Globus pallidus (tissue), 1 donor: ENCODE measurements at places on chromosomes 1 and 21.

DNA sequence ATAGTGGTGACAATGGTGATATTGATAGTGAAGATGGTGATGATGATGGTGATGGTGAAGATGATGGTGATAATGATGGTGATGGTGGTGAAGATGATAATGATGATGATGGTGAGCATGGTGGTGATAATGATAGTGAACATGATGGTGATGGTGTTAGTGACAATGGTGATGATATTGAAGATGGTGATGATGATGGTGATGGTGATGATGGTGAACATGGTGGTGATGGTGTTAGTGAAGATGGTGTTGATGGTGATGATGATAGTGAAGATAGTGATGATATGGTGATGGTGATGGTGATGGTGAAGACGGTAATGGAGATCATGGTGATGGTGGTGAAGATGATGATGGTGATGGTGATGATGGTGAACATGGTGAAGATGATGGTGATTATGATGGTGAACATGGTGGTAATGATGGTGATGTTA is 259.2 kb downstream of the MATN1 start:
- DNase-seq: no peak

DNA sequence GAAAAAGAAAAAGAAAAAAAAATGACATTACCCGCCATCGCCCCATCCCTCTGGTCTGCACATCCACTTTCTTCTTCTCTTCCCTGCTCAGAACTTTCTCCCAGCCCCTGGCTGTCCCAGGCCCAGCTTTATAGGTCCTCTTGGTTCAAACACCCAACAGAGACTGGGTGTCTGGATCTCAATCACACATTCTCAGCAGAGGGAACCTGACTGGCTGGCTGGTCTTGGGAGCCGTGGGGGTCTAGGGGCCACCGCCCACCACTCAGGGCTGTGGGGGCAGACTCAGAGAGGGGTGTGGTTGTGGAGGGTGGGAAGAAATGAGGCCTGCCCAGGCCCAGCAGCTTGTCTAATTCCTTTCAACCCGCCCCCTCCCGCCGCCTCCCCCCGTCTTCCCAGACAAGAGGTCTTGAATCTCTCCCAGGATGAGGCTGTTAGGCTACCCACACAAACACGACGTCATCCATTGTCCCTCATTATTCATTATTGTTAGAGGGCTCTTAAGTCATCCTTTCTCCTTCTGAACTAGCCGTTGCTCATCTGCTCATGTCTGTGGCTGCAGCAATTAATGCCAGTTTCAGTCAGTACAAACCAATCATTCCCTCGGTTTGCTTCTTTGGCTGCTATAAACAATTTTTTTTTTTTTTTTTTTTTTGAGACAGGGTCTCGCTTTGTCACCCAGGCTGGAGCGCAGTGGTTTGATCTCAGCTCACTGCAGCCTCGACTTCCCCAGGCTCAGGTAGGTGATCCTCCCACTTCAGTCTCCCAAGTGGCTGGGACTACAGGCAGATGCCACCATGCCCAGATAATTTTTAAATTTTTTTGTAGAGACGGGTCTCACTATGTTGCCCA is 40.6 kb upstream of the CLIC4 start:
- peak; percentile 96 for DNase-seq

GRCh38 chr1:9351654-9352271 is 59.1 kb downstream of the SPSB1 start:
- no peak for DNase-seq

- peak; percentile 71 for DNase-seq
Observed at GRCh38 chr1:56477164-56478111, 101.9 kb downstream of the PLPP3 start.

DNA sequence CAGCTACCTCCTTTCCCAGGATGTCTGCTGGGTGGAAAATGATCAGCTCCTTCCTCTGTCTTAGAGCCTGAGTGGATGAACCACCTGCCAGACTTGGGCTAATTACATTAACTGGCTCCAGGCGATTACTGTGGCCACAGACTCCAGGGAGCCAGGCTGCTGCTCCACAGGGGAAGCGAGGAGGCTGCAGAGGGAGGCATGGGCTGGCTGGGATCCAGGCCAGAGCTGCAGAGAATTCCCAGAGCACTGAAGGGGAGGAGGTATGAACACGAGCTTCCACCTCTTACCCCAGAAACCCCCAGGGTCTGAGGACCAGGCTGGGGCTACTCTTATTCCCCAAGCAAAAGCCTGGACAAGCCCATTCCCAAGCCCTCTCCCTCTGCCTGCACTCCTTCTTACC is 136.0 kb upstream of the KLHDC7A start:
- DNase-seq: no peak

- DNase-seq: peak; percentile 73
Observed at GRCh38 chr1:154328318-154329151, 3.2 kb downstream of the ATP8B2 start.

- DNase-seq: no peak
Observed at GRCh38 chr1:186014370-186015037, 280.3 kb downstream of the HMCN1 start.

DNA sequence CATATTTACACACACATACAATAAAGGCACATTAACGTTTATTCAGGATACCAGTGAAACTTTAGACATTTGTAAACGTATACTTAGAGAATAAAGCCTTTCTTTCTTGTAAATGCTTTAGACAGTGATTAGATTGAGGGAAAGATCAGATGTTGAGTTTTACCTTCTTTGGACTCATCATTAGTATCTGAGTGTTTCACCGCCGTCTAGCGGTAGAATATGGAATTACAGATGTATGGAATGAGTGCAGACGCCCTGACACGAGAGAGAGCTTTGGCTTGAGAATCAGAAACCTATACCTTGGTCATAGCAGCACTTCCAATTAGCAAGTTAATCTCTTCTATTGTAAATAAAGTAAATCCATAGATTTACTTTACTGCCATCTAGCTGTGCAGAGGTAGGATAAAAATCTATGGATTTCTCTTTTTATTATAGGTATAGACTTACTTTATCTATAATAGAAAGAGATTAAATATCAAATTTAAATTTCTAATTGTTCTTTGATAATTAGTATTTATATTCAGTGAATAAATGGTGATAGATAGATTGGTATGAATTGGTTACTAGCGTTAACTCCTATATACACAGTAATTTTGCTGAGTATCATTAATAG is 12.6 kb downstream of the FLG2 start:
- peak; percentile 55 for DNase-seq

- no peak for DNase-seq
Observed at GRCh38 chr1:22646384-22646783, 3.0 kb downstream of the C1QC start.

DNA sequence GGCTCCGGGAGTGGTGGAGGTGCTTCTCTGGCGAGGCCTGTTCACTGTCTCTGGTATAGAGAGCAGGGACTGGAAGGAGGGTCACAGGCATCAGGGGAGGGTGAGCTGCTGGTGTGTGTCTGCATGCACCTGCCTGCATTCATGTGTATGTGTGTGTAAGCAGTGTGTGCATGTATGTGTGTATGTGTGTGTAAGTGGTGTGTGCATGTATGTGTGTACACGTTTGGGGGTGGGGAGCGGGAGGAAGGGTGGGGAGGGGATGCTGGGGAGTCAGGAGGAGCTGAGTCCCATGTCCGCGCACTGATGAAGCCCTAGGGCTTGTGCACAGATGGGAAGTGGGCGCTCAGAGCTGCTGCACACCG is 49.0 kb downstream of the ARHGEF16 start:
- no peak for DNase-seq

- DNase-seq: no peak
Observed at GRCh38 chr1:3778590-3779264, 6.2 kb downstream of the SMIM1 start.

GRCh38 chr1:243409284-243409683 is 153.4 kb downstream of the SDCCAG8 start:
- no peak for DNase-seq

- DNase-seq: no peak
Observed at GRCh38 chr1:151998611-151999362, 5.1 kb upstream of the S100A10 start.

DNA sequence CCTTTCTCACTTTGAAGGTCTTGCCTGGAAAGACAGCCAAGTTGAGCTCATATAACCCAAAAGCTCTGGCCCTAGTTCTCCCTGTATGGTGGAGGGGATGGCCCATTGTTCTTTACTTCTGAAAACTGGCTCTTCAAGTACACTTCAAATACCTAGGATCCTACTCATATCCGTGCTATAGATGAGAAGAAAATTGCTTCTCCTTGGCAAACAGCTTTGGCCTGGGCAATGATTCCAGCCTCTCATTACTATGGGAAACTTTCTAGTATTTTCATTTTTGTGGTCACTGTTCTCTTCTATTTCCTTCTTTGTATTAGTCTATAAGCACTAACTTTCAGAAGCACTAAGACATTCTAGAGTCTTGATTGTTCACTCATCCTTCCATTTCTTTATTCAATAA is 53.7 kb downstream of the ZNF697 start:
- DNase-seq: no peak

GRCh38 chr1:100308777-100309176 is 42.8 kb downstream of the RTCA start:
- DNase-seq: no peak

GRCh38 chr1:106613861-106614260 is 442.6 kb upstream of the PRMT6 start:
- DNase-seq: no peak

DNA sequence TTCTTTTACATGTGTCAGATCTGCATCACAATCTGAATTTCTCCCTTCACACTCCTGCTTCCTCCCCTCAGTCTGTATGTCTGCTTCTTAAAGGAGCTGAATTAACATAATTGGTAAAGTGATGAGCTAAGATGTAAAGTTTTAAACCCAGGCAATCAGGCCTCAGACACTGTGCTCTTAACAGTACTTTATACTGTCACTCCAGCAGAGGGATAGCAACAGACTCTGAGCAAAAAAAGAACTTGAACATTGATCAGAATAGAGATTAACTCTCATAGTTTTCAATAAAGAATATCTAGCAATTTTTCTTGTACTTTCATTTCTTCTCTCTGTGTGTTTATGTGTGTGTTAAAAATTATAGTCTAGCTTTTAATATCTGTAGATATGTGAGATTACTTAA is 110.3 kb downstream of the DUSP10 start:
- no peak for DNase-seq

DNA sequence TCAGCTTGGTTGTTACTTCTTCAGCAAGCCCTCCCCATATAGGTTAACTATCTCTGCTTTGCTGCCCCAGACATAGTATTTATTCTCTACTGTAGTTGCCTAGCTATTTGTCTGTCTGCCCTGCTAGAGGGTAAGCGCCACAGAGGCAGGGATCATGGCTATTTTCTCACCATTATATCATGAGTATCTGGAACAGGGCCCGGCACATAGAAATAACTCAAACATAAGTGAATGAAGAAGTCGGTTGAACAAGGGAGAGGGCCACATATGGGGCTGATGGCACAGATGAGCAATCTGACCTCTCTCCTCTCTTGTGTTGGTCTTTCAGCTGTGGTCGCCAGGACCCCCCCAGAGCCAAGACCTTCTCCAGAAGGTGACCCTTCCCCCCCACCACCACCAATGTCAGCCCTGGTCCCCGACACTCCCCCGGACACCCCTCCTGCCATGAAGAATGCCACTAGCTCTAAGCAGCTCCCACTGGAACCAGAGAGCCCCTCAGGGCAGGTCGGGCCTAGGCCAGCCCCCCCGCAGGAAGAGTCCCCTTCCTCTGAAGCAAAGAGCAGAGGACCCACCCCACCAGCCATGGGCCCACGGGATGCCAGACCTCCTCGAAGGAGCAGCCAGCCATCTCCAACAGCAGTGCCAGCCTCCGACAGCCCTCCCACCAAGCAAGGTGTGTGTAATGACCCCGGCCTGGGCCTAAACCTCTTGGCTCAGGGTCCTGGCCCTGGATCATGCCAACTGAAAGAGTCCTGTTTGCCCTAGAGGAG is 14.9 kb downstream of the MAP7D1 start:
- no peak for DNase-seq

GRCh38 chr1:239353536-239353935 is 32.8 kb upstream of the CHRM3 start:
- no peak for DNase-seq

- DNase-seq: no peak
Observed at GRCh38 chr1:111204983-111205713, 4.7 kb upstream of the DENND2D start.

DNA sequence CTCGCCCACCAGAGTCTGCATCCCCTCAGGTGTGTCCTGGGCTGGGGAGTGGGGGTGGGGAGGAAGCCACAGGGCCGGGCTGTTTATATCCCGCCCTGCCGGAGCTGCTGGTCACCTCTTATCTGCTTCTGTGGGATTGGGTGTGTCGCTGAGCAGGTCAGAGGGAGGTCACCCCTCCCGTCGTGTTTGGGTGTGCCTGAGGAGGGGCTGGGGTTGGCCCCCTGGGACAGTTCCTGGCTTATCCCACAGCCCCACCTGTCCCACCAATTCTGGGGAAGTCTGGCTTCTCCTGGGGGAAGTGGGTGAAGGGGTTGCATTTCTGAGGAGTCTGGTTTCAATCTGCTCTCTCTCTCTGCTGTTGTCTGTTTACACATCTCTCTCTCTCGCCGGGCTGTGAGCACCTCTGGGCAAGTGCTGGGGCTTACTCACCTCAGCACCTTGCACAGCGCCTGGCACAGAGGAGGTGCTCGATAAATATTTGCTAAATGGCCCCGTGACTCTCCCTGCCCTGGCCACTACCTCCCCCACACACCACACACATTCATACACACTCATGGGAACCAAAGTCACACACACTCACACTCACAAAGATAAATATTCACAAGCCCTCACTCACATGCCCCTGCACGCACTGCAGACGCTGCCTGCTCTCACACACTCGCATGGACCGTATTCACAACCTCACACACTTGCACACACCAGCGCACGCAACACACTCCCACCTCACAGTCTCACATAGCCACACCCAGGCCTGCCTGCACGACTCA is 8.3 kb downstream of the ELF3 start:
- no peak for DNase-seq

DNA sequence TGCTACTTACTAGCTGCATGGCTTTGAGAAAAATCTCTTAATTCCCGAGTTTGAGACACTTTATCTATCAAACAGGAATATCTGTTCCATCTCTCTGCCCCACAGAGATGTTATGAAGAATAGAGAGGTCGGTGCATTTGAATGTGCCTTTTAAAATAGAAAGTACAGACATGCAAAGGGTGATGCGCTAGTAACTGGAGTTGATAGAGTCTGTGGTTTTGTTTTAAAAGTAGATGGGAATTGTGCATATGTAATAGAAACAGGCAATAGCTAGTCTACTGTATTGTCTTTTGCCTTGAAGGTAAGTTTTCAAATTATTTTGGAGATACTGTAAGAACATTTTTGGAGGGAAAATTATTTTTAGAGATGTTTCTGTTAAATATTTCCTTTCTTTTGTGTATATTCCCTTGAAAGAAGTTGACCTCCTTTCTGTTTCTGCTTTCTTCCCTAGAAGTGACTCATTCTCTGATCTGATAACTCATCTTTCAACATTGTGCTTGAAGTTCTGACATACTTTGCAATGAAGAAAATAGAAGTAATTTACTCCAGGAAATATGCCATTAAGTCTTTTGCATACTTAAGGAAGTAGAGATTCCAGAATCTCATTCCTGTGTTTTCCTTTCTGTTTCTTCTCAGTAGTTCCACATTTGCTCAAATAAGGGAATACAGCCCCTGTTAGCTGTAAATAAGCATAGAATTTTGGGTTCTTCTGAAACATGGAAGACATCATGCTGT is 151.6 kb downstream of the SDCCAG8 start:
- DNase-seq: no peak
